ENCODE measurements at places on chromosomes 12 and 14.

DNA sequence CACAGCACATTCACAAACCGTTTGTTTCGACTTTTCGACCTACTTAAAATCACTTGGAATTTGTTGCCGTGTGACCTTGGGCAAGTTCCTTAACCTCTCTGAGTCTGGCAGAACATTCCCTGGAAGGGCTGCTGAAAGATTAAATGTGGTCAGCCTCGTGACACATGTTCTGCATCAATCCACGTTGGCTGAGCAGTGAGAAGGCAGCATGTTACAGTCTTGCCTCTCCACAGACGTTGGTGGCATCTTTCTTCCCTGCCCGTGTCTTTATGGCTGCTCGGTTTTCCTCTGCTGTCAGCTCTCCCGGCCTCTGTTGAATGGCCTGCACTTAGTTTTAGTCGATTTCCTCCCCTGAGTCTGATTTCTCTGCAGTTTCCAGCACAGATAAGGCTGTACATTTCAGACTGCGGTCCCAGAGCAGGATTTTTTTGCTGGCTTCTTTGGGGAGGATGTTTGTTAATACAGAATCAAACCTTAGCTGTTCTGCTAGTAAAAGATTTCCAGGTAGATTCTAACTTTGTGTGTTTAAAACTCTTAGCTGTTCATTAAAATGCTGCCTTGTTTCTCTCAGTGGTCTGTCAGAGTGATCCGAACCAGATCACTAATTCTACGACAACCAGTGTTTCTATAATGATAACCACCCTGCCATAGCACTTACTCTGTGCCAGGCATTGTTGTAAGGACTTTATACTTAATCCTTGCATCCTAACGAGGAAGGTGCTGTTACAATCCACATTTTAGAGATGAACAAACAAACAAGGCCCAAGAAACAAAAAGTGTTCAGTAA, 217.1 kb downstream of the CHST11 start:
- DNase-seq: no peak

DNA sequence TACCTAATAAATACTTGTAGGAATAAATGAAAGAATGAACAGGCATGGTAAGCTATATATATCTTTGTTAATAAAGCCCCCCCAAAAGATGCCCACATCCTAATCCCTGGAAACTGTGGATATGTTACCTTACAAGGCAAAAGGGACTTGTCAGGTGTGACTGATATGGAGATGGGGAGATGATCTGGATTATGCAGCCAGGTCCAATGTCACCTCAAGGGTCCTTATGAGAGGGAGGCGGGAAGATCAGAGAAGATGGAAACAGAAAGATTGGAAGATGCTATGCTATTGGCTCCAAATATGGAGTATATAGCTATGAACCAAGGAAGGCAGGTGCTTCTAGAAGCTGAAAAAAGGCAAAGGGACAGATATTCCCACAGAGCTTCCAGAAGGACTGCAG, 3.4 kb downstream of the RBM19 start:
- DNase-seq: no peak

GRCh38 chr14:102201353-102201738, 61.6 kb downstream of the WDR20 start:
- no peak for DNase-seq

DNA sequence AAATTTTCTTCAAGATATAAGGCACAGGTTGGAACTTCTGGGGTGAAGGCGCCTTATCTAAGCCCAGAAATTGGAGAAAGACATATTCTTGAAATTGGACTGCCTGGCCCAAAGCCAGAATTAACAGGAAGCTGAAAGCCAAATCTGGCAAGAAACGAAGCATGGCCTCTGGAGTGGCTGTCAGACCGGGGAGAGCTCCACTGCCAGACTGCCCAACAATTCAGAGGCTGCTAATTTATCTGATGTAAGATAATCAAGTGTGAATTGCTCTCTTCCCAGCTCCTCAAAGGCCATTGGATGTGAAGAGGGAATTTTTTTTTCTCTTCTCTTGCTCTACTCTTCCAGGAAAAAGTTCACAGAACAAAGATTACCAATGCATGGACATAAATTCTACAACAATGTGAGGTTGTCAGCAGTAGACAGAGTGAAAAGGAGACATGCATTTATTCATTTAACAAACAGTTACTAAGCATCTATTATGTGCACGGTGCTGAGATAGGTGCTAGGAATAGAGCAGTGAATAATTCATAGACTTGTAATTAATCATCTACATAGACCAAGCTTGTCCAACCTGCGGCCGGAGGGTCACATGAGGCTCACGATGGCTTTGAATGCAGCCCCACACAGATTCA, at the start of gene GDF3:
GDF3 (minus strand) TSS at position 210 of the 632 bp plus-strand sequence; CDS start at position 163, 47 bp downstream.
- no peak for DNase-seq

- peak; percentile 93 for DNase-seq
Measured at GRCh38 chr14:31059152-31059924, 33.2 kb upstream of the STRN3 start.

DNA sequence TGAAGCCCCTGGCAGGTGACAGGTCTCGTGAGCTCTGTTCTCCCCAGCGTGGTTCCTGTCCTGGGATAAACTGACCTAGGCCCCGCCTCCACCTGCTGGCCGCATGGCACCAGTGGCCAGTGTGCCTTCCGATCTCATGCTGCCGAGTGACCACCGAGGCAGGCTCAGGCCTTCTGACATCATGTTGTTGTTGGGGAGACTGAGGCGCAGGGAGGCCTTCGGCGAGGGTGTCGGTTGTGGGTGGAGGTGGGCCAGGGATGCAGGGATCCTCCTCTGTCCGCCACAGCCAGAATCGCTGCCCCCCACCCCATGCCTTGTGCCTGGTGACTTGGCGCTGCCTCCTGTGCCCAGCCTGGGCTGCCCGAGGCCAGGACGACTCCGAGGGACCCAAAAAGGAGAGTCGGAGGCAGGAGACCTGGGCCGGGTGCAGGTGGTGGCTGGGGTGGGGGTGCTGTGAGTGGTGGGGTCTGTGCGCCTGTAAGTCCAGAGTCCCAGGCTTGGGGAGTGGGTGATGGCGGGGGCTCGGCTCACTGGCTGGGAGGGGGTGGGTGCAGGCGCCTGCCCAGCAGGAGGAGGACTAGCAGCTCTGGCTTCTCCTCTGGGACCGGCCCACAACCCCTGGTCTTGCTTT, 24.3 kb downstream of the ASPG start:
- no peak for DNase-seq

DNA sequence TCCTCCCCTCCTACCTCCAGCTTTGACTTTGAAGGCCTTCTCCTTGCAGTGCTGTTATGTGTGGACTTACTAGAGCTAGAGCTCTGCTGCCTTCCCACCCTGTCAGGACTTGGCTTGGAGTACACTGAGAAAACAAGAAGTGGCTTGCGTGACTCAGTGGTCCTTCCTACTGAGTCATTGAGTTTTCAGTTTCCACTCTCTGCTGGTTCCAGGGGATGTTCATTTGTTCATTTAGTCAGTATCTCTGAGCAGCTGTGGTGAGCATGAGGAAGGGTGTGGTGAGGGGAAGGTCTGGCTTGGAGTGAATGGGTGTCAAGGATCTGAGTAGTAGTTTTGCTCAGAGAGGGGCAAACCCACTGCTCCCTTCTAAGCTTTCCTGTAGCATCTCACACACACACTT, 17.2 kb upstream of the ELK3 start:
- DNase-seq: peak; percentile 87

GRCh38 chr12:31494455-31494854, 96.5 kb downstream of the DENND5B start:
- DNase-seq: no peak
